Activated T-cell treated with anti-CD3 and anti-CD28 coated beads, Interleukin-2, amount 50 U/mL, for 72 hours (primary cell): ENCODE measurements at places on chromosomes 2 and 18. TPM values are rescaled to one million over a fixed set of nuclear protein-coding genes. Genes with fewer than 3 reads are reported as not detected.

DNA sequence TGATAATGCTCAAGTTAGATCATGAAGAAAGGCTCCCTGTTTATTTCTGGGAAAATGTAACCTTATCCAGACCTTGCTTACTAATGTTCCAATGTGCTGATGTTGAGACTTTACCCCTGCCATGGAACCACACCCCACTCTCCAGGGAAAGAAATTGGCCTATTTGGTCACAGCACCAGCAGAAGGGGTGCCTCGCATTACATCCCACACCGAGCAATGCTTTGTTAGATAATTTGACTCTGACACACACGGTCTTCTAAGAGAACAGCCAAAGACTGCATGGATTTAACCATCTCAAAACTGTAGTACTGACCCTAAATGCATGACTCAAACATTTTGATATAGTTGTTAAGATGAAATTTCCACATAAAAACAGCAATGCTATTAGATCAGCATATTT lies 152.1 kb upstream of the CCDC150 start:
- no peak for DNase-seq

- no peak for DNase-seq
These were observed 249.8 kb downstream of the CYP26B1 start for GRCh38 chr2:71897836-71898235.

DNA sequence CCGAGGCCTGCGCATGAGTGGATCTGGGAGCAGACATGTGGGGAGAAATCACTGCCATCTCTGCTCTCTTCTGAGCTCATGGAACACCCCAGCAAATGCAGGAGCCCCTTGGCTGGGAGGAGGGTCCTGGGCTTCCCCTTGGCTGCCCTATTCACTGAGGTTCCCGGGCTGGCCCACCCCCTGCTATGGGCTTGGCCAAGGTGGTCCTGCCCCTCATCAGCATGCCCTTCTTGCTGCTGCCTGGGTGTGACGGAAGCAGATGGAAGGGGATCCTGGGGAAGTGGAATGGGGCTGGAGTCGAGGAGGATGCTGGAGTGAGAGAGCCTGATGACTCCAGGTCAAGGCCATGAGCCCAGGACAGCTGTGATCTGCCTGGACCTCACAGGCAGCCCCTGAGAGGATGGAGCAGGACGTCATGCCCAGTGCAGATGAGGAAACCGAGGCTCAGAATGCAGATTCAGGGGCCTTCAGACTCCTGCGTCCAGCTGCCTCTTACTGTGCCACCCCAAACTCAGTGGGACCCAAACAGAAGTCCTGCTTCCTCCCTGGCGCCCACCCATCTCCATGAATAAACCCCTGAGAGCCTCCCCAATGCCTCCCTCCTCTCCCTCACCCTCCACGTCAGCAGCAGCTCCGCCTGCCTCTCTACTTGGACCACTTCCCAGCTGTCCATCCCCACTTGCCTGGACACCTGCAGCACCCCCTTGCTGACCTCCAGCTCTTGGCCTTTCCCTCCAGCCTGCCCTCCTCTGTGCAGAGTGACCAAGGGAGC lies 4.0 kb downstream of the SNED1 start:
- no peak for DNase-seq

DNA sequence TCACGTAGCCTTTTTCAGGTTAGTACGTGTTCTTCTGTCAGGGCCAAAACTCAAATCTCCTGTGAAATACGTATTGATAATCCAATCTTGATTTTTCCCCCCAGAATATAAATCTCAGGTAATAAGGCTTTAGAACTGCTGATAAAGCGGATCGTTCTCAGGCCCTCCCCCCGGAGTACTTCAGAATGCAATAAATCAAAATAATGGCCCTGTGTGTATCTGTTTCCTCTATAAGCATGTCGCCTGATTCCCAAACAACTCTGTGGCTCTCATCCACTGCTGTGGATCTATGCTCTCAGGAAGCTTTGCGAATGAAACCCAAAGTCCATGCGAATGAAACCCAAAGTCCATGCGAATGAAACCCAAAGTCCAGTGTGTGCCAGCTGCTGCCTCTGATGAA lies 49.4 kb downstream of the IMPA2 start:
- DNase-seq, result no peak

DNA sequence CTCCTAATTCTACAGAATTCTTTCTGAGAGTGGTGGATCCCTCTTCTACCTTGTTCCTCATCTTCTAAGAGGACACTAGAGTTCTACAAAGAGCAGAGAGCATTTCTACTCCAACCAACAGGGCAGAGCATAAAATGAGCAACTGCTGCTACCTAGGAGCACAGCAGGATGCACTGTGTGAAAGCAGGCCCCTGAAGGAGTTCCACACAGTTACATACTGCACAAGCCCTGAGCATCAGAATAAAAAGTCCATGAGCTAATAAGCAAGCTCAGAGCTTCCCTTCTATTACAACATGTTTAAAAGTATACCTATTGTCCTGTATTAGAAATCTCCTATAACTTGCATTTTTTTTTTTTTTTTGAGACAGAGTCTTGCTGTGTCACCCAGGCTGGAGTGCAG lies 8.4 kb downstream of the FHL2 start:
- no peak for DNase-seq

GRCh38 chr18:60746919-60747318 lies 374.3 kb upstream of the MC4R start:
- no peak for DNase-seq

- no peak for DNase-seq
These were observed 836.7 kb downstream of the CBLN2 start for GRCh38 chr18:71707400-71707799.

DNA sequence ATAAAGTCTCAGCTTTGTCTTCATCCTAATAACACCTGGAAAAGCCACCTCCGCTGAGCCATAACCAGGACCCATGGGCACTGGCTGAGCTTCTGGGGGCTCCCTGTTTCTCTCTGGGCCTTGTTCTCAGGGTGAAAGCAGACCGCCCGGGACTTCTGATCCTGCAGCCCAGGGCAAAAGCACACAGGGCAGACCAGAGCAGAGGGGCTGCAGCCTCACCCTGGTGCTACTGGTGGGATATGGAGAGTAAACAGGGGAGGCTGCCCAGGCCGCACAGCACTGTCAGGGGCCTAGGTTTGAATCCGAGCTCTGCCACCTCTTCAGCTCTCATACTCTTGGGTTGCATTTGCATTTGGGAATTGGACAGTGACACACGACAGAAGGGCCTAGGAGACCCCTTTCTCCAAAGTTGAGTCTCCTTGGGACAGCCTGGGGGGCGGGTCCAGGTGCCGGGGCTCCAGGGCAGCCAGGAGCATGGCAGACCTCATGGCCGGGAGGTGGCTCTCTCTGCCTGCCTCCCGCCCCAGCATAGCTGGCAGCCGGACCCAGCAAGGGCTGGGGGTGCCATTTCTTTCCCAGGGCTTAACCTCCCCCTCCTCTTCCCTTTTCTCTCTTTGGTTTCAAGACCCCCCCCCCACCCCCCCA lies 164.9 kb downstream of the INHBB start:
- no peak for DNase-seq

DNA sequence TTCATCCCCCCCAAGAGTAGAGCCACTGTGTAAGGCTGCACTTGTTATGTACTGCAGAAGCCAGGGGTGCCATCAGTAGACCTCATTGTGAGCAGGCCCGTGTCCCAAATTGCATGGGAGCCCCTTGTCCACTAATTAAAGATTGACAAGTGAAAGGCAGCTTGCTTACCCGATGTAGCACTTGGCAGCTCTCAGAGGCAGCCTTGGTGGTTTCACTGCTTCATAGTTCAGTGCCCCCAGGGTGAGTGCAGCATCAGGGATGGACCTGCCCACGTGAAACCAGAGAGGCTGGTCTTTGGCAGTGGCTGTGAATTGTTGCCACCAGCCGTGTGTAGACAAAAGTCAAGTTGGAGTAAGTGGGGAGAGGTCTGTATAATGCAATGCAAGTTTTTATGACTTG lies 13.3 kb downstream of the TUBB6 start:
- DNase-seq, result no peak

GRCh38 chr18:53551868-53552426 lies 672.5 kb downstream of the MBD2 start:
- DNase-seq, result no peak

DNA sequence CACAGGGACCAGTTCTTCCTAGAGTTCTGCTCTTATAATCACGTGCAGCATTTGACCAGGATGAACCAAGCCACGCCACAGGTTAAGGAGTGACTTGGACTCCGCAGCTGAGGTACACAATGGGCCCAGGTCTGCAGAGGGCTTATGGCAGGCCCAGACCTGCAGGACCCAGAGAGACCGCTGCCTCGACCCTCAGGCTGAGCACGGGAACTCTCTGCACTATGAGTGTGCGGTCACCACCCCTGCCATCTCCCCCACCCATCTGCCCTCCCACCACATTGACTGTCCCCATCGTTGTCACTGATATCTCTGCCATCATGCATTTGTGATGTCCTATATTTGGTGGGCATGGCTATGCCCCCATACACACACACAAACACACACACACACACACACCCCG lies 45.7 kb upstream of the HPCAL1 start:
- DNase-seq, result no peak

GRCh38 chr2:71157124-71157793 lies 26.8 kb downstream of the MPHOSPH10 start:
- peak; percentile 67 for DNase-seq

DNA sequence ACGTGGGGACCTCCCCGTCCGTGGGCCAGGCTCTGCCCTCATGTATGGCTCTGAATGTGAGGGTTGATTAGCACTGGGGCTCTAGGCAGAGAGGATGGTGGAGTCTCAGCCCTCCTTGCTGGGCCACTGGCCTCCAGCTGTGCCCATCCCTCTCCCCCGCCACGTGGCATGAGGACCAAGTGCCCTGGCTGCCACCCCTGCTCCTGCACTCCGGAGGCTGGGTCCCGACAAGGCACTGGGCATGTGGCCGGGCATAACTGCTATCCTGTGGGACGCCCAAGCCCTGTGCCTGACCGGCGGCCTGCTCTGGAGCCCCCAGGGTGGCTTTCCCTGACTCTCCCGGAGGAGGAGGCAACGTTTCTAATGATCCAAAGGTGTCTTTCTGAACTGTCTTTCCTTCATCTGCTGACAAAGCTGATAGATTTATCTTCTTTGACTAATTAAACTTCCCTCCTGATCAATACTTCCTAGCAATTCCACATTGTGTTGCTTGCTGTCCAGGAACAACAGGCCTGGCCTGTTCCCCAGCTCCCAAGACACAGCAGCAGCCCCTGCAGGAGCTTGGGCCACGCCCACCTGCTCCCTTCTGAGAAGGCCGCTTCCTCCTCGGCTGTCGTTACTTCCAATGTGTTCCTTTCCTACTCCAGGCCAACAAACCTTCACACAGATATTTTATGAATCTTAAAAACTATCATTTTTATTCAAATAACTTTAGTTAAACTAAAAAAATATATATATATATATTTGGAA lies 132.0 kb downstream of the SNTG2 start:
- DNase-seq, result no peak

DNA sequence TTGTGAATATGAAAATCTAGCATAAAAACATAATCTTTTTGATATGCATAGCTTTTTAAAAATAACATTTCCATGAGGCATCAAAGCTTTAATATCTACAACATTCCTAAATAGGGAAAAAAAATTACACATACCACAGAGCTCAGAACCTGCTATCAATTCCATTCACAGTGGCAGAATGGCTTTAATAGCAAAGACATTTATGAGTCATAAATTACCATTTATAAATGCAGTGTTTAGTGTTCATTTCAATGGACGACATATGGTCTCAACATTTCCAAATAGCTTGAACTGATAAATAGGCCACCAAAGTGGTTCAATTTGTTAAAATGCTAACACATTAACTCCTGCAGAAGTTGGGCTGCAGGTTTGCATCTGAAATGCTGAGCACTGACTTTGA lies 600.6 kb upstream of the SETBP1 start:
- no peak for DNase-seq

- no peak for DNase-seq
These were observed 45.4 kb downstream of the M1AP start for GRCh38 chr2:74602586-74603281.

DNA sequence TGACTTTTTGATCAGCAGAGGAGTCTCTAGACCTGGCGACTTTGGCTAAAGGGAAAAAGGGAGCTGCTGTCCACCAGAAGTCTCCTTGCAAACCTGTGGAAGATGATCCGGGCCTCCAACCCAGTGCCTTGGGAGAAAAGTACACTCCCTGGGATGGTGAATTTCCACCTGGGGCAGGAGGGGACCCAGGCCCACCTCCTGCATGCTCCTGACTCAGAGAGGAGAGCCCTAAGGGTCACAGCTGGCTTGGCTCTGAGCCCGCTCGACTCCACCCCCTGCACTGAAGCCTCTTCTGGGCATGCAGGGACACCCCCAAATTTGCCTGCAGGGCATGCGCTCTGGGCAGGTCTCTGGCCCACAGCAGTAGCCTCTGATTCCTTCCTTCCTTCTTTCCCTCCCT lies 66.5 kb downstream of the PDCL3 start:
- DNase-seq, result no peak

DNA sequence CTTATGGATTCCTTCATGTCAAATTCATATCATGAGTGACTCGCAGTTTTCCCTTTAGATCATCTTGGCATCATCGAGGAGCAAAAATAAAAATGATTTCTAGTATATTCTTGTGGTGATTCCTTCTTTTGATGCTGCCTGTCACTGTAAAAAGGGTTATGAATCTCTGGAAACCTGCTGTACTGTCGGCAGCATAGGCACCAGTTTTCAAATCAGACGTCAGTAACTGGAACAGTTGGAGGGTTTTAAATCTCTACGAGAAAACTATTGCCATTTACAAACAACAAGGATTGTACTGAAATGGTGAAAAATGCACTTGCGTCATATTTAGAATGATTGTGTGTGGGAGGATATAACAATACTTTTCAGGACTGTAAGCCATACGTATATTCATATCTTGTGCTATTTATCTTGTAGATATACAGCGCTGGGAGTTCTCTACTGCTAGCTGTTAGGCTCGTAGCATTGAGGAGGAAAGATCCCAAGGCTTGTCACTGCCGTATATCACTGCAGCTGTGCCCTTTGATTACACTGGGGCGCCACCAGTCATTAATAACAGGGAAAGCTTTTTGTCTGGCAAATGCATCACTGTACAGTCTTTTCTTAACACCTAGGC lies 320.7 kb downstream of the MTX2 start:
- DNase-seq, result no peak

DNA sequence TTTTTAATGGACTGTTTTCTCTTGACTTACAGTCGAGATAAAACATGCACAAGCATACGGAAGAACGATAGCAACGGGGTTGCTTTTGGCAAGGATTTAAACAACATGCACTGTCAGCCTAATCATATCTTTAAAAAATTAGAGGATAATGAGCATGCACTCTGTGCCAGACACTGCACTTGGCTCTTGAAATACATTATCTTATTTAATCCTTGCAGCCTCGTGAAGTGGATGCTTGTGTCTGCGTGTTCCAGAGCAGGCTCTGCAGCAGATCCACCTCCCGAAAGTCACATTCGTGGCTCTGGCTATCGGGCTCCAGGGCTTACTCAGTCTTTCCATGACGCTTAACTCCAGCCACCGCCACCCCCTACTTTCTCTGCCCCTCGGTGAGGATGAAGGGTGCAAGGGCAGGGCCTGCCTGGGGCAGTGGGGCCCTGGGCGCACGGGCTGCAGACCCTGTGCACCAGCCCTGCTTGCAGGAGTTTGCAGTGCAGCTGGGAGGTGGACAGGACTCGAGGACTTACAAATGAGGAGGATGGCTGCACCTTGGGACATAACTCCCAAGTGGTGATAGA lies 61.7 kb downstream of the ACKR3 start:
- no peak for DNase-seq

The DNAH7 gene
- total RNA-seq, result not detected

The SCYGR4 gene
- not detected for total RNA-seq

The FHOD3 gene
- total RNA-seq, result not detected

The LINC00305 gene
- total RNA-seq, result not detected

The IL36RN gene
- total RNA-seq, result not detected

The DSG1 gene
- total RNA-seq, result not detected

The FN1 gene
- 0.60 TPM for total RNA-seq

The AGBL5 gene
- total RNA-seq, result 16.1 TPM

The CRYBA2 gene
- not detected for total RNA-seq

The GPR39 gene
- total RNA-seq, result not detected

The DSC2 gene
- not detected for total RNA-seq
